ENCODE measurements at places on chromosomes 4 and X.

- no peak for DNase-seq
Observed at GRCh38 chr4:140427919-140428471, 547 bp upstream of the CLGN start.

DNA sequence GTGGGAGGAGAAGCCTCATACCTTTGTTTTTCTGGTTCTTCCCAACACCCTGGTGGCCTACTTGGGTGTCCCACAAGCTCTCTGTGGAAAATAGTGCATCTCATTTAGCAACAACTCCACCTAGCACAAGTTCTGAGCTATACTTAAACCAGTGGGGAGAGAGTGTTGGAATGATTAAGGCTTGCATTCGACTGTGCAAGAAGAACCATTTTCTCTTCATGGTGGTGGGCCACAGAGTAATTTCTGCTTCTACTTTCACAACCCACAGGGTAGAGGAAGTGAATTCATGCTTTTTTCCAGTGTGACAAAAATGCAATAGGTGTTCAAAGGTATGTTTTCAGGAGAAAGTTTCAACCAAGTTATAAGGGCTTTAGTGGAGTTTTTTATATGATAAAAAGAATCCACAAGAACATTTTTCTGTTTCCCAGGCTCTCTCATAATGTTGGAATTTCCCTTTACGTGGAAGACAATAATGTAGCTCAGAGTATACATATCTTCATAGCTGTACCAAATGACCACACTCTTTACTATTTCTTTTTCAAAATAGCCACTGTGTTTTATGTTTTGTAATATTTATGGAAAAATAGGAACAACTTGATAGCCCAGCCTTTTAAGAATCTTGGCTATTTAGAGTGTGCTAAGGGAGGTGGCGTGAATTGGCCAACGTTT is 80.3 kb upstream of the HHIP start:
- DNase-seq = no peak

GRCh38 chrX:153465691-153466380 is 4.5 kb downstream of the HAUS7 start:
- no peak for DNase-seq

DNA sequence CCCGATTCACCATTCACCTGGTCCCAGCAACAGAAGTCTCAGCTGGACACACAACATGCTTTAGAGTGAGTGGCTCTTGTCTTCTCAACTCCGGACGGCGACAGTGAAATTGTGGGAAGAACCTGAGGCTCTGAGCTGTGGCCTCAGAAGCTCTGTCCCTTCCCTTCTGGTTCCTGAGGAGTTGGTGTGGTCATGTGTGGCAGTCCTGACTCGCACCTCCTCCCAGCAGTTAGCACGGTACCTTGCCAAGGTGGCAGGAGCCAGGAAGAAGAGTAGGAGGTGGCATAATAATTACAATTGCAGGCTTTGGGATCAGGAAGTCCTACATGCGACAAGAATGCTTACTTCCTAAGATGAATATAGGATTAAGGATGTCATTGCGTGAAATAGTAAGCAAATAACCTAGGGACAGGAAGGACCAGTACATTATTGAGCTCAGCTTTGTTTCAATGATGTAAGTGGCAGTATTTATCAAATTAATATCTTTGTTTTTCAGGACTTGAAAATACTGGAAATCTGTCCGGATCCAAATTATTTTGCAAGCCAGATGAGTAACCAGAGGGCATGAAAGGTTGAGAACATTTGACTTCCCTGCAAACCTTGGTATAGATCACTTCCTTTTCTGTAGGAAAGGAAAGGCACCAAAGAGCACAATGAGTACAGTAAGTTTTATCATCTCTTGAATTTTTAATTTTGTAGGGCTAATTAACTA is 21.1 kb downstream of the RNF4 start:
- no peak for DNase-seq

GRCh38 chr4:156495836-156496235 is 475.8 kb downstream of the PDGFC start:
- DNase-seq = no peak

DNA sequence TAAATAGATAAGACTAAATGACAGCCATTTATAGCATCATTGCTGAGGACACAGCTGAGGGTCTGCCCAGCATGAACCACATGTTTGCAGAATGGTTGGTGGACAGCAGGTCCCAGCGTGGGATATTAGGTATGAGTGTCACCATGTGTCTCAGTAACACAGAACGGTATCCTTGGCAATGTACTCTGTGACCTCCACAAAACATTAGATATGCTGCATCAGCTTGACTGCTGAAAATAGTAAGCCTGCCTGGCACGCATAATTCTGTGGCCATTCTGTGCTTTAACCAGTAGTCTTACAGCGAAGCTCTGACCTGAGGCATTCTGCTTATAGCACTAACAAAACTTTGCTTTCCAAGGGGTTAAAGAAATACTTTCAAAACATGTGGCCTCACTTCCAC is 32.0 kb downstream of the LIMCH1 start:
- DNase-seq = no peak

DNA sequence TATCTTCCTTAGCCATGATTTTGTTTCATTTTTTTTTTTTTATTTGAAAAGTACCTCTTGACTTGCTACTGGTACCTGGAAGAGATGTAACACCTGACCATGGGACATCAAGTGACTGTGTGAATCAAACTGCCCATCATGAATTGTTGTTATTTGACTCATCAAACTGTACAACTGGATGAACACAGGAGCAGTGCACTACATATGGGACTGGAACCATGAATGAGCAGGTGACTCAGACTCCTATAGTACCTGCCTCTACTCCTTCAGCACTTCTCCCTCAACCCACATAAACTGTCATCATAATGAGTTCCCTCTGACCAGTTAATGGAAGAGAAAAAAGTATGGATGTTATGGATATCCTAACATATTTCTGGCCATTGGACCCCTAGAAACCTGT is 15.9 kb upstream of the UBE2D3 start:
- DNase-seq = no peak

- no peak for DNase-seq
Observed at GRCh38 chrX:31200430-31200829, 128.6 kb upstream of the FTHL17 start.

GRCh38 chrX:1720836-1721235 is 106.0 kb downstream of the ASMT start:
- DNase-seq = no peak

- peak; percentile 39 for DNase-seq
Observed at GRCh38 chrX:153476666-153477363, 6.4 kb upstream of the HAUS7 start.
